Central memory CD8-positive, alpha-beta T cell (primary cell): ENCODE measurements at places on chromosomes 7 and 10.

DNA sequence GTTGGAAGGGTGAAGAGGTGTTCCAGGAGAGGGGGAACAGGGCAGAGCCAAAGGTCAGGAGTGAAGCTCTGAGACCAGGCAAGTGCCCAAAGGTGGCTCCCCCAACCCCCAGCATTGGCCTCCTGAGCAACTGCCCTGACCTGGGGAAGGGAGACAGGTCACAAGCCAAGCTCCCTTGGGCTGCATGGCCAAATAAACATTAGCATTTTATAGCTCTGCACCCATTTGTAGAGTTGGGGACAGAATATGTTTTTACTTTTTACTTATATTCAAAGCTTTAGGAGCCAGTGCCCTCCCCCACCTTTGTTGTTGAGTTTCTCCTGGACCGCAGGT lies 4.0 kb downstream of the UNC5B start:
- no peak for DNase-seq

DNA sequence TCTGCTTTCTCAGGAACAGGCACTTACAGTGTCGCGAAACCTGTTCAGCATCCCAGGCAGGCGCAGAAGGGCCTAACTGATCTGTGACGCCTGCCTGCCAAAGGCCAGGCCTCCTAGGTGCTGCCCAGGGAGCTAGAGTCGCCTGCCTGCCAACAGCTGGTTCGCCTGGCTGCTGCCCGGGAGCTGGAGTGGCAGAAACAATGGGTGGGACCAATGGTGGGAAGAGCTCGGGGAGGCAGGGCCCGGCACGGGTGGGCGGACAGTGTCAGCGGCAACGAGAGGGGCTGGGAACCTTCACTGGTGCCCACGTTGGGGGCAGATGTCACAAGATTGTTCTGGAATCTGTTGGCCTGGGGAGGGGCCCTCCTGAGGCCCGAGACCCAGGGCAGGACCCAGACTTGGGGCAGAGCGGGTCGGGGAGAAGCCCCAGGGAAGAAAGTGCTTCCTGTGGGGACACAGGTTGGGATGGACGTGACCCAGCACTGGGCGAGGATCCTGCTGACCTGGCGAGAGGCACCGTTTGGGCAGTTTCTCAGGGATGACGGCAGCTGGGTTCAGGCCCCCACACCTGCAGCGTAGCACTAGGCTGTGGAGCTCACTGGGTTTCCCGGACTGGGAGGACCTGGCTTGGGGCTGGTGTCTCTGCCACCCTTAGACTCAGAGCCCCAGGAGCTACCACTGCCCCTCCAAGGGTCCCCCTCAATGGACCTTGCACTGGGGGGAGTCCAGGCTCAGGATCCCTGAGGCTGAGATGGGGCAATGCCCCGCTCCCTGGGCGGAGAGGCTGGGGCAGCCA lies 181.8 kb downstream of the ELFN1 start:
- no peak for DNase-seq

DNA sequence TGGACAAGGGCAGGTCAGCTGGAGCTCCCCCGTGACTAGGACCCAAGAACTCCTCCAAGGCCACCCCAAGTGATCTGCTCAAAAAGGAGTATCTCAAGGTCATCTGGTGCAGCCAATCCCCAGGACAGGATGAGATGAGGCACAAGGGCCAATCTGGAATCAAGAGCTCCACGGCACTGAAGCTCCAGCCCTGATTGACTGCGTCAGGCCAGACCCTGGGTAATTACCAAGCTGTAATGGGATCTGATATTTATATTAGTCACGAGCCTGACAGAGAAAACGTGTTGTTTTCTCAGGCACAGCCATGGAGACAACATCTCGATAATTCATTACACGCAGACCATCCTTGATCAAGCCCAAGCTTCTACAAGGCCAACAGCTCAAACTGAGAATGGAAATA lies 4.2 kb downstream of the KCNMA1 start:
- DNase-seq, result no peak

- DNase-seq, result no peak
These were observed 20.4 kb downstream of the FRMPD2 start for GRCh38 chr10:48253970-48254657.

DNA sequence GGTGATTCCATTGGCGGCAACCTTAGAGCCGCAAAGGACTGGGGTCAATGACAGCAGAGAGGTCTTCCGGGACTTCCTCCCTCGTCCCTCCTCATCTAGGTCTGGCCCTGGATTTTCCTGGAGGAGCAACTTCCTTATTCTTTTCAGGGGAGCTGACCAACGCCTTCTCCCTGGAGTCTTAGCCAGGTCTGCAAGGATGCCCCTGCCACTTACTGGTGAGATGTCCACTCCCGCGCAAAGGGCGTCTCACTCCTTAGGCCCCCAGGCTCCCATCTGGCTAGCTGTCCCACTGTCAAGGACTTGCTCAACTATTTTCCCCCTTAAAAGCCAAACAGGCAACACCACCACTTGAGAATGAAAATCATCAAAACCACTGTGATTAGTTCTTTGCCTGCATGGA lies 42.0 kb upstream of the NMT2 start:
- DNase-seq, result no peak

- DNase-seq, result no peak
These were observed 1.1 kb upstream of the KLF14 start for GRCh38 chr7:130734815-130735716.

- no peak for DNase-seq
These were observed 168.0 kb downstream of the ARHGAP12 start for GRCh38 chr10:31760674-31761081.

DNA sequence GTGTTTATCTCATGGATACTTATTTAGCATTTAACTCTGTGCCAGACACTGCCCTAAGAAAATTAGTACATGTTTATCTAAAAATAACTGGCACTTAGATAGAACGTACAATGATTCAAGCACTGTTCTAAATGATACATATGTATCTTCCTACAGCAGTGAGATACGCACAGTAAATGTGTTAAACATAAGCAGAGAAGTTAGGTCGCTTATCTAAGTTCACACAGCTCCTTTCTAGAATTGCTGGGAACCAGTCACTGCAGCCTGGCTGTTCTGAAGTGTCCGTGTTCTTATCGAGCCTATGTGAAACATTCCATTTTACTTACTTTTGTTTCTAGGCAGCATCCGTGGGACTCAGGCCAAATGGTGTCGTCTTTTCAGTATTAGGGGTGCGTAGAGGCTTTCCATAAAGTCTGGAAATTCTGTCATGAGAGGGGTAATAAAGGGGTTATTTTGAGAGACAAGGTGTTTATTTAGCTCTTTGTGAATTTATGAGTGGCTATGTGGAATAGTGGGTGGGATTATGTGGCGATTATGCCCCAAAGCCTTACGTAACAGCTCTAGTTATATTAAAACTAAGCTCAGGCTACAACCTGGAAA lies 186.9 kb downstream of the SND1 start:
- DNase-seq, result no peak

GRCh38 chr10:122560279-122560804 lies at the start of gene DMBT1:
DMBT1 (plus strand) TSS chr10:122560754; CDS start chr10:122560771, 17 bp downstream.
- DNase-seq, result no peak

- no peak for DNase-seq
These were observed 5.2 kb downstream of the PHYHIPL start for GRCh38 chr10:59181668-59182067.

DNA sequence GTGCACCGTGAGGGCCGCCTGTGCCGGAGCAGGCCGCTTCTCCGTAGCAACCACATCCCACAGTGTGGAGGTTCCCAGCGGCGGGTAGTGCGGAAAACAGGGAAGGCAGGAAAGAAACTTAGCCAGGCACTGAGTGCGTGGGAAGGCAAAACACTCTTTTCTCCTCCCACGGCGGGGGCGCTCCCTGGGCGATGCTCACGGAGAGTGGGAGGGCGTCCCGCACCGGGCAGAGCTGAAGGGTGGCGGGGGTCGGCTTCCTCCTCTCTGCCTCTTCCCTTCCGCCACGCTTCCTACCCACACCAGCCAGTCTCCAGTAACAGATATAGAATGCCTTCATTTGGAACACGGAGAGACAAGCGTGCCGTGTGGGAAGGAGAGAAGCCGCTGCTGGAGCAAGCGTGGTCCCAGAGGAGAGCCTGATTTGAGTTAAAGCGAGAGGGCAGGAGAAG lies 252.5 kb downstream of the PAXIP1 start:
- no peak for DNase-seq

- DNase-seq, result no peak
These were observed 49.4 kb upstream of the EXOC4 start for GRCh38 chr7:133203490-133203889.

GRCh38 chr10:98676895-98677294 lies 230.2 kb upstream of the HPS1 start:
- no peak for DNase-seq

DNA sequence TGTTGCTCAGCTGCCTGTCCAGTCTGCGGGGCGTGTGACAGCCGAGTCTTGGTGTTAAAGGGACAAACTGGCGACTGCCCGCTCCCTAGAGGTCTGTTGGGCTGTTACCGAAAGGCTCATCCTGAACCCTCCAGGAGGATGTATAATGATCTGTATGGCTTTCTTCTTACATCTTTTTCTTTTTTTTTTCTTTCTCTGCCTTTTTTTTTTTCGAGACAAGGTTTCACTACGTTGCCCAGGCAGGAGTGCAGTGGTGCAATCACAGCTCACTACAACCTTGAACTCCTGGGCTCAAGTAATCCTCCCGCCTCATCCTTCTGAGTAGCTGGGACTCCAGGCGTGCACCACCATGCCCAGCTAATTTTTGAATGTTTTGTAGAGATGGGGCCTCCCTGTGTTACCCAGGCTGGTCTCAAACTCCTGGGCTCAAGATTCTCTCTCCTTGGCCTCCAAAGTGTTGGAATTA lies 857 bp downstream of the INTS15 start:
- DNase-seq, result no peak

- DNase-seq, result no peak
These were observed 404.6 kb upstream of the NRP1 start for GRCh38 chr10:33739031-33739430.

DNA sequence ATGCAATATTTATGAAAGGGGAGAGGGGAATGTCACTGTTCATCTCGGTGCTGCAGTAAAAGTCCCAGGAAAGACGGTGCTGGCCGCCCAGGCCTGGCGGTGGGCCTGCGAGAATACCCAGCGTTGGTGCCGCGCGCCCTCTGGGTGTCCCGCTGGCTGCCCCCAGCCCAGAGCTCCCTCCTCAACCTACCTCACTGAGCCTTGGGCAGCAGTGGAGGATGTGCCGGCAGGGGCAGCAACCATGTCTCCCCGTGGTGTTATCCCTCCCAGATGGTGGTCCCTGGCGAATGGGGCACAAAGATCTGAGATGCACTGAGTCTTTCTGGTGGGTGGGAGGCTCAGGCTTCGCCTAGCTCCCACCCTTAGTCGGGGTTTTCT lies 9.5 kb upstream of the TLX1 start:
- no peak for DNase-seq

GRCh38 chr10:17074541-17074847 lies 55.1 kb downstream of the CUBN start:
- no peak for DNase-seq

- DNase-seq, result no peak
These were observed 68.4 kb downstream of the ASAH2B start for GRCh38 chr10:50807851-50808776.

- no peak for DNase-seq
These were observed 256.6 kb downstream of the SORCS3 start for GRCh38 chr10:104897696-104898095.

DNA sequence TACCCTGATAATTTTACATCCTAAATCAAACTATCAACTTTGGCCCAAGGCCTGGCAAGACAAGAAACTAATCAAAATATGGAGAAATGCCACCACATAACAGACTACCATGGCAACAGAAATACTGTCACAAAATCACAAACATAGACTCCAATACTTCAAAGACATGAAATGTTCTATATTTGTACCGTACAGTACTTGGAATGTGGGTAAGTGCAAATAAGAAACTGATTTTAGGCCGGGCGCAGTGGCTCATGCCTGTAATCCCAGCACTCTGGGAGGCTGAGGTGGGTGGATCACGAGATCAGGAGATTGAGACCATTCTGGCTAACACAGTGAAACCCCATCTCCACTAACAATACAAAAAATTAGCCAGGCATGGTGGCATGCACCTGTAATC lies 9.2 kb downstream of the TNPO3 start:
- no peak for DNase-seq

DNA sequence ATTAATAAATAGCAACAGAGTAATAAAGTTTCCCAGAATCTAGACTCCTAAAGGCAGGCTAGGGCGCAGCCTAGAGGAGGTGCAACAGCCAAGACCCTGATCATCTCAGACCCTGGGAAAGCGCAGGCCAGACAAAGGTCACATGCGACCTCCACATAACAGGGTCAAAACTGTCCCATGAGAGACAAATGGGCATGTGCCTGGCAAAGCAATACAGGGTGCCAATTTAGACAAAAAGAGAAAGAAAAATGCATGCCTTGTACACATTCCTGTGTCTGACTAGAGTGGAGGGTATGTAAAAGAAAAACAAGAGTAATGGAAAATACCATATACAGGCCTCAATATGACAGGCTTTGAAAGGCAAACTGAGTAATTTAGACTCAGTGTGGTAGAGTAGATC lies 22.2 kb downstream of the MPP7 start:
- no peak for DNase-seq

- DNase-seq, result no peak
These were observed 171.5 kb upstream of the CDCA7L start for GRCh38 chr7:22117222-22117621.

- no peak for DNase-seq
These were observed 6.4 kb downstream of the NOBOX start for GRCh38 chr7:144397086-144397485.

GRCh38 chr10:59808896-59809643 lies 55.8 kb upstream of the MRLN start:
- peak; percentile 30 for DNase-seq

DNA sequence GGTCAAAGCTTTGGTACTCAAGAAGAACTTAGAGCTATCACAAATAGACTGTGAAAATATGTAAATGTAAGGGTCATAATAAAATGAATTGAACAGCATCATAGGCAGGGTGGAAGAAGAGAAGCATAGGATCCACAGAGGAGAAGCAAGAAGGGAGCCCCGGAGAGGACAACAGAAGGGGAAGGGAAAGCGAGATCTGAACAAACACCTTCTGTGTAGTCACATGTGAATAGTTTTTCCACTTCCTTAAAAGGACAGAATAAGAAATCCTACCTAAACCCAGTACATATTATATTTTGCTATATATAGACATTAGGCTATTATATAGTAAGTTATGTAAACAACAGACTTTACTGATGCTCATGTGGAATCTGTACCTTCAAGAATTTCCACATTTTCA lies 160.2 kb downstream of the DKK1 start:
- no peak for DNase-seq

DNA sequence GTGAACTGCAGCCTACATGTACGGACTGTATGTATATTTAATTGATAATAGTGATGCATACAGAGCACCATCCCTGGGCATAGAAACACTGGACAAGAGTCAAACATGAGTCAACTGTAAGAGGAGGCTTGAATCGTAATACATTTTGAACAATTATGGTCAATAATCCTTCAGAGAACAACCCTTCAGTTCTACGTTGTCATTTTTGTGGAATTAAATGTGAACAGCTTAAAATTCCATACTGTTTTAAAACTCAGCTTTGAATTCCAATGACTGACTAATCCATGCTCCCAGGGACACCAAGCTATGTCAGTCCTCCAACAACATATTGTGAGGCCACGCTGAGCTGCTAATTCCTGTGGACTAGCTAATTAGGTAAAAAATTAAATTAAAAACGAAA lies 41.5 kb upstream of the KMT2E start:
- DNase-seq, result no peak
